ENCODE measurements at places on chromosomes 2 and 18. TPM values are rescaled to one million over a fixed set of nuclear protein-coding genes. Genes with fewer than 3 reads are reported as not detected.

Gene TSPYL6
- not detected for total RNA-seq

Gene KIAA2012
- total RNA-seq, result 0.13 TPM

Gene RNASEH1
- total RNA-seq, result 48.3 TPM

Gene ID2
- 249 TPM for total RNA-seq

Gene GKN1
- total RNA-seq, result not detected

Gene REG1B
- total RNA-seq, result not detected

Gene KIF3C
- 46.2 TPM for total RNA-seq
